ENCODE measurements at places on chromosomes 2 and 18. TPM values are rescaled to one million over a fixed set of nuclear protein-coding genes. Genes with fewer than 3 reads are reported as not detected.

DPYSL5 gene
- not detected for total RNA-seq

PCARE gene
- not detected for total RNA-seq

DYSF gene
- total RNA-seq = 0.13 TPM

IKZF2 gene
- 51.5 TPM for total RNA-seq

- no peak for DNase-seq
Observed at GRCh38 chr2:237915576-237915975, 51.2 kb upstream of the UBE2F start.
